ENCODE measurements at places on chromosomes 7 and 10.

GRCh38 chr10:64368298-64368697, 847.1 kb downstream of the REEP3 start:
- no peak for DNase-seq

DNA sequence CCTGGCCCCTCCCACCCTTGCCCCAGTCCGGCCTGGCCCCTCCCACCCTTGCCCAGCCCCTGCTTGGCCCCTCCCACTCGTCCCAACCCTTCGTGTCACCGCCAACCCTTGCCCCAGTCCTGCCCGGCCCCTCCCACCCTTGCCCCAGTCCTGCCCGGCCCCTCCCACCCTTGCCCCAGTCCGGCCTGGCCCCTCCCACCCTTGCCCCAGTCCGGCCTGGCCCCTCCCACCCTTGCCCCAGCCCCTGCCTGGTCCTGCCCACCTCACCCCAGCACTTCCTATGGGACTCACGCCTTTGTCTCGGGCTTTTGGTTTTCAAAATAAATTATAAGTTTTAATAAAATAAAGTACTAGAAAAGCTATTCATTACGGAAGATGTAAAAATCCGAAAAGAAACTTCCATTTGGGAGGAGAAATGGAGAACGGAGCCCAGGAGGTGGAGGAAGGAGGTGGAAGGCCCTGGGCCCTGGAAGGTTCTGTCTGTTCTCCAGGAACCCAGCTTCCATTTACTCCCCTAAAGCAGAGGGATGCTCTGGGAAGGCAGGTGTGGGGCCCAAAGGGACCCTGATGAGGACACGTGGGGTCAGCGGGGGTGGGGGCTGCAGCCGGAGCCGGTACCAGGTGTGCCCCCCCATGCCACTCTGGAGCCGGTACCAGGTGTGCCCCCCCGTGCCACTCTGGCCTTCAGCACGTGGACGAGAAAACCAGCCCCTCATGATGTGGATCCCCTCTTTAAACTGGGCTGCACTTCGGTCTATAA, 52.2 kb downstream of the PWWP2B start:
- DNase-seq, result no peak

DNA sequence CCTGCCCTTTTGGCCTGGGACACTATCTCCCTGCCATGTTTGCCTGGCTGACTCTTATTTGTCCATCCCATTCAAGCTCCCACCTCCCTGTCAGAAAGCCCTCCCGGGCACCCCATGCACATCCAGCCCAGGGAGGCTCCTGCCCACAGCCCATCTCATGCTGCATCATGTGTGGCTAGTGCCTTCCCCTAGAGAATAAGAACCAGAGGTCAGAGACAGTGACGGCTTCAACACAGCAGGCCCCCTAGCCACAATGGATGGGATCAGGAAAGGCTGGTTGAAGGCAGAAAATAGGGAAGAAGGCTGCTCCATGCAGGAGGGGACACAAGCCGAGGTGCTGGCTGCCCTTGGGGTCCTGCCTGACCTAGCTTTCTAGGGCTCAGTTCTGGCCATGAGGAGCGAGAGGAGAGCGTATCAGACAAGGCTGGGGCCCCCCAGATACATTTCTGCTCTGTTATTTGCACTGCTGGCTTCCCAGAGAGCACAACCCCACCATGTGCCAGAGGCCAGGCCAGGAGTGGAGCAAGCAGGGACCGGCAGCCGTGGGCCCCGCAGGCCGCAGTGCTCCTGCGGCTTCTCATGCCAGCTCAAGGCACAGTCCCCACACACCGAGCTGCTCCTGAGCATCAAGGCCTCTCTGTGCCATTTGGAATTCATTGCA, 161.1 kb upstream of the ZMIZ1 start:
- no peak for DNase-seq

DNA sequence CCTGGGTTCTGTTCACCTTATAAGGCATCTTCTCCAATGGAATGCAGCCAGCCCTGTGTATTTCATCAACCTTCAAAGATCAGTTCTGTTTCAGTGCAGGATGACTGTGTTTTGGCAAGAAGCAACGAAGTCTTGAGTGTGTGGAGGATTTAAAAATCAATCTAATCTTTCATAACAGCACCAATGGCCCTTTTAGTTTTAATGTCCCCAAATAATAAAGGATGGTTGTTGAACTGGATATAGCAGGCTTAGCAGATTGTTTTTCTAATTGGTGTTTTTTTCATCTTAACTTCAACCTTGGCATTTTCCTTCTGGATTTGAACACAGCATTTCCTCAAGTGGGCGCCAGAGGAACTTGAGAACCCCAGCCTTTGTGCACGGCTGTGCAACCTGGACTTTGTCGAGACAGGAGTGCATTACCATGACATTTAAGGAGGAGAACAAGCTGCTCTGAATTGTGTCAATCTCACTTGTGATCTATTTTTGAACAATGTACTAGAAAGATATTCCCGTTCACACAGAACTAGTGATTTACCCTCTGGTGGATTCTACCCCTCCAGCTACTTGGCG, 313.3 kb upstream of the AKR1E2 start:
- peak; percentile 5 for DNase-seq

- DNase-seq, result no peak
Measured at GRCh38 chr10:131840788-131841118, 60.1 kb upstream of the PPP2R2D start.

DNA sequence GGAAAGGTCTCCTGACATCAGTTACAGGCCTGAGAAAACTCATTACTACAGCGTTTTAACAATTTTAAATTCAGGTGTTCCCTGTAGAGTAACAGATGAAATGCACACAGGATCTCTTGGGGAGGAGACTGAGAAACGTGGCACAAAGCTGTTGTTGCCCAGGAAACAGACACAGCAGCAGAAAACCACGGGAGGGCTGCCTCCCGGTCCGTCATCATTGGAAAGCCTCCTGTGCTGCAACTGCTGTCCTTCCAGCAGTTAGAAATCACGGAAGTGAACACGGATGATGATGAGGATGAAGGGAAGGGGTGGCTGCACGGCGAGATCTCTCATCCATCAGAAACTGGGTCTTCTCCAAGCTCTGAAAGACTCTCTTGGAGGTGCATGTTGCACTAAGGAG, 94.6 kb upstream of the RNF32 start:
- no peak for DNase-seq

- DNase-seq, result no peak
Measured at GRCh38 chr10:119834188-119834587, 38.5 kb downstream of the MCMBP start.

DNA sequence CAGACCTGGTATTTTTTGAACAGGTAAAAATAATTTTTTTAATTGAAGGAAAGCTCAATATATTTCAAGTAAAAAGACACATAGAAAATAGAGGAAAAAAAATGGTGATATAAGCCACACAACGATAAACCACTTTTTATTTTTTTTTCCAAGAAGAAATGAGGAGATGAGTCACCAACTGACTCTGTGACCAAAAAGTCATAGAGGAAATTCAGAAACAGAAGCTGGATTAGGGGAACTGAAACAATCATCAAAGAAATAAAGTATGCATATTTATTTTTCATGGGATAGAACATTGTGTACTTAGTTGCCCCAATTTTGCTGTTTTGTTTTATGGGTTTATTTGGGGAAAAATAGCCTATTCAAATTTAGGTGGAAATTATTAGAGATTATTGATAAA, 176.8 kb upstream of the AGR3 start:
- no peak for DNase-seq

- no peak for DNase-seq
Measured at GRCh38 chr10:111072232-111072631, 4.6 kb upstream of the ADRA2A start.

DNA sequence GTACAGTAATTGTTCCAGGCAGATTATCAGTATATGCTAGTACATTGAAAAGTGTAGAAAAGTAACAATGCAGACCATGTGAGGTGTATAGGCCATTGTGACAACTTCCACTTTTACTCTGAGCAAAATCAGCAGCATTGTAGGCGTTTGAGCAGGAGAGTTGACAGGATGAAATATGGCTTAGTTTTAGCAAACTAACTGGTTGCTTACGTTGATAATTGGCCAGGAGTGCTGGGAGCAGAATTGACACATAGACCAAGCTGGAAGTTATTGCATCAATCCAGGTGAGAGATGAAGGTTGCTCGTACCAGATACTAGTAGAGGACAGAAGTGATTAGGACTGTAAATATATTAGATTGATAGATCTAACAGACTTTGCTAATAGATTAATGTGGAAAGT, 46.0 kb downstream of the LCOR start:
- DNase-seq, result no peak

GRCh38 chr10:28558186-28558585, 25.3 kb downstream of the WAC start:
- no peak for DNase-seq

DNA sequence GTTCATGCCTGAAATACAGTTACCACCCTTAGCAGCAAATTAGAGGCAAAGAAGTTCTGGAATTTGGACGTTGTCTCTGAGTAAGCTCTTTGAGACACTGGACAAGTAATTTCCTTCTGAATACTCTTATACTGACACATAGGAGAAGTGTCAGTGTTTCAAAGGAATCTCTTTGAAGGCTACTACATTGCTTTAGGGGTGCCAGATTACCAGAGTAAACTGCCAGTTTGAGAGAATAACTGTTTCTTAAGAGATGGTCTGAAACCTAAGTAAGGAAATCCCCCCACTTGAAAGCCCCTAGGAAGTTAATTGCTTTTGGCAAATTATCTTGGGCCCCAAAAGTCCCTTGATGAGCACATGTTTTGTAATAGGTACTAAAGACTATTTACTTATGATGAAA, 3.4 kb downstream of the FAS start:
- DNase-seq, result no peak

DNA sequence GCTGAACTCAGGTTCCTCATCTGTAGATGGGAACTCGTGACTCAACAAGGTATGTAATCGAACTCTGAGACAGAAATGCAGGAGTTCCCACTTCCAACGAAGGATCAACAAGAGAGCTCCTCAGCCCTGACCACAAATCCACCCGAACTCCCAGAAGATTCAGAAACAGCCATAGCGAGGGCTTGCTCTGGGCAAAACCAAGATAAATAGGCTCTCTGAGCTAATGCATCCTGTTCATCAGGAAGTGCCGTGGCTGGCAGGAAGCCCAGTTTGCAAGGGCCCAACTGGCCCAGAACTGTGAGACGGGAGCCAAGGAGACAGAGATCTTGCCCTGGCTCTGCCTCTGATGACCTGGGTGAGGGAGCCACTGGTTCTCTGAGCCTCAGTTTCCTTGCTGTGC, 141.7 kb upstream of the PFKP start:
- peak; percentile 7 for DNase-seq

GRCh38 chr10:71462062-71462935, 65.6 kb downstream of the CDH23 start:
- no peak for DNase-seq

DNA sequence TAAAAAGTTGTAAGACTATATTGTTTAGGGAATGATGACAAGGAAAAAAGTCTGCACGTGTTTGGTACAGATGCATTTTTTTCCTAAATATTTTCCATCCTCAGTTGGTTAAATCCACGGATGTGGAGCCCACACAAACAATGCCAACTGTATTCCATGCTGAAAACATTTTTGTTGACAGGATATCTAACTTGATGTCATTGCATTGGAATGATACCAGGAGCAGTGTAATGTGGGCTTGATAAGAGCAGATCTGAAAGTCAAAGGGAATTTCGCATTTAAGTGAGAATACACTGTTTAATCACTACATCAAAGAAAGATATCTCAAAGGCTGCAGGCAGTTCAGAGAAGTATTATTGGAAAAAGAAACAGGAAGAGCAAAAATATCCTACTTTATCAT, 49.5 kb upstream of the TMEM140 start:
- DNase-seq, result no peak

DNA sequence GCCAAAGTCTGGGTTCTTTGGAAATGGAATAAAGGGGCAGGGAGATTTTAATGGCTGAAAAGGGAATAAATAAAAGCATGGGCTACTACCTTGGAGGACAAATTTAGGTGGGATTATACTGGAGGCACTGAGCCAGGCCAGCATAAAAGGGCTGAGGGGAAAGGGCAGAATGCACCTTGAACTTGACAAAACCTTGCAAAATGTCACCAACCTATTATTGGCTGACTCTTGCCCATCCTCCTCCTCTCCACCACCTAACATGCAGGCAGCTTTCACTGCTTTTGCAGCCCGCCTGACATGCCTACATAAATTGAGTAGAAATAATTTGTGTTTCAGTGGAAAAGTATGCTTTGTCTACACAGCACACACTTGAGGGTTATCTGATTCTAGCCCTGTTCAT, 65.3 kb upstream of the ABLIM1 start:
- no peak for DNase-seq

DNA sequence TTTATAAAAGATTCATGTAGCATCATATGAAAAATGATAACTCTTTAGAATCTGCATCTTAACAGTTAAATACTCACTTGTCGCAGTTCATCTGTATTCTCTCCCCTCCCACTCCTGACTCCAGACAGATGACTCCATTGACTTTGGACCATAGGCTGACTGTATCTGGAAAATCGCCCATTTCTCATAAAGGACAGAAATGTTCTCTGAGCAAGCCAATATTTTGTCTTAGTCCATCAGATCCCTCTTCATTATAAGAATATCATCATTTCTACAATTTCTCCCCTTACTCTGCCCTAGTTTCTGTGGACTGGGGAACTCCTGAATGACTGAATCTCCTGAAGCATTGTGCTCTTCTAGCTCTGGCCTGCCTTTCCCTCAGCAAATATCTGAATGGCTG, 125.4 kb downstream of the SEMA3D start:
- DNase-seq, result no peak

DNA sequence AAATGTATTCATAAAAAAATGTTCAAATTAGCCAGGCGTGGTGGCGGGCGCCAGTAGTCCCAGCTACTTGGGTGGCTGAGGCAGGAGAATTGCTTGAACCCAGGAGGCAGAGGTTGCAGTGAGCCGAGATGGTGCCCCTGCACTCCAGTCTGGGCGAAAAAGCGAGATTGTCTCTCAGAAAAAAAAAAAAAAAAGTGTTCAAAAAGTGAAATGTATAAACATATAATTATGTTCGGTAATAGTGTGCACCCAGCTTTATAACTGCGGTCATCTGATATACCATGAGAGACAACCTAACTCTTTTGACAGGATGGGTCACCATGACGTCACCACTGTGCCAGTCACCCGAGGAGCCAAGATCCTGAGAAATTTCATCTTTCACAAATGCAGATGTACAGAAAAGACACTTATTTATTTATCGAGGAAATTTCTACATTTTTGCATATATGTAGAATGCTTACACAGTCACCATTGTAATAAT, 594 bp upstream of the RP9 start:
- no peak for DNase-seq

GRCh38 chr10:113056441-113057021, 106.5 kb downstream of the TCF7L2 start:
- DNase-seq, result no peak

DNA sequence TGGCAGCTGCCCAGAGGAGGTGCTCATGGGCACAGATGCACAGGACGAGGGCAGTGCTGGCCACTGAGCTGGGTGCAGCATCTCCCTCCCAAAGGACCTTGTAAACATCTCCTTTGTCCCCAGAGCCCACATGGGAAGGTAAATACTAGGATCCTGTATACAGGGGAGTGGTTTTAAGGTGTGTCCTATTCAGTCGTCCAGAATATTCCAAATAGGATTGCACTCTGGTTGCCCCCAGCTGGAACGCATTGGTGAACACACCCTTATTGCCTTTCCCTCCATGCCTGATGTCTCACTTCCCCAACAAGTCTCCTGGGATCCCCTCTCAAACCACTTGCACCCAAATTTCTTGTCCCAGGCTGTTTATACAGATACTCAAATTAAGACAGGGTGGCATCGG, 152.0 kb upstream of the PCBD1 start:
- no peak for DNase-seq

All from anterior cingulate cortex (tissue), 58 donors.